ENCODE measurements at places on chromosomes 3 and 15.

DNA sequence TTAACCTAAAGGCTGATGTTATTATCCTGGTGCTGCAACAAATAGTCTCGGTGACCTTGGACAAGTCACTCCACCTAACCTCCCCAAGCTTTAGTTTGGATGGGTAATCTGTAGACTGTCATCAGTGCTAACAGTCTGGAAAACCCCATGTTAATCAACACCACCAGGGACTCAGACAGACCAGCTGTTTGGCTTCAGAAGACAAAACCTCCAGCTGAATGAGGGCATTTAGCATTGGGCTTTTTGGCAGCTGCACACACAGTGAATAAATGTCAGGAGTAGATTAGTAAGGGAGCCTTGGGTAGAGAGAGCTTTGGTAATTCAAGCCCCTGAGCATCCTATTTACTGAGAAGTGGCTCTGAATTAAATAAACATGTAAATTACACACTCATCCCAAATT is 24.9 kb upstream of the C3orf80 start:
- no peak for DNase-seq

- DNase-seq, result peak; percentile 72
These were observed 10.8 kb downstream of the ZNF774 start for GRCh38 chr15:90362936-90363212.

GRCh38 chr3:45583021-45583851 is 11.3 kb upstream of the LIMD1 start:
- no peak for DNase-seq

DNA sequence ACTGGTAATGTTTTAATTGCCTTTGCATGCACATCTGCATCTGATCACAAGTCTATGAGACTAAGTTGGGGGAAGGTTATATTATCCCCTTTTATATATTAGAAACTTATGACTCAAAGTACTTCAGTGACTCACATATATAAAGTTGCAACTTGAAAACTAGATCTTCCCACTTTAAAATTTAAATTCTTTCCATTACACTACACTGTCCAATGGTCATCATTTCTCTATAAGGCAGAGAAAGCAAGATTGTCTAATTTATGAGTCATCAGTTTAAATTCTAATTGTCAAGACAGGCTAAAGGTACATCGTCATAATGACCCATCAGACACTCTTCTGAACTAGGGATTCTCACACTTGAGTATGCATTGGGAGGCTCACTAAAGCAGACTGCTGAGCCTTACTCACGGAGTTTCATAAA is 37.9 kb downstream of the CPA3 start:
- peak; percentile 78 for DNase-seq

DNA sequence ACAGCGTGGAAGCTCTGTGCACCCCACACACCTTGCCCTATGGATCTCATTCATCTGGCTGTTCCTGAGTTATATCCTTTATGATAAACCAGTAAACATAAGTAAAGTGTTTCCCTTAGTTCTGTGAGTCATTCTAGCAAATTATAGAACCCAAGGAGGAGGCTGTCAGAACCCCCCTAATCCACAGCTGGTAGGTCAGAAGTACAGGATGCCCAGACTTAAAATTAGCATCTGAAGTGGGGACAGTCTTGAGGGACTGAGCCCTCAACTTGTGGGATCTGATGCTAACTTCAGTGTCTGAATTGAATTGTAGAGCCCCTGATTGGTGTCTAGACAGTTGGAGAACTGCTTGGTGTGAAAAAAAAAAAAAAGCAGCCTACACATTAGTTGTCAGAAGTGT is 75.1 kb downstream of the B3GNT5 start:
- no peak for DNase-seq

GRCh38 chr15:72825829-72826228 is 42.3 kb upstream of the ADPGK start:
- no peak for DNase-seq

DNA sequence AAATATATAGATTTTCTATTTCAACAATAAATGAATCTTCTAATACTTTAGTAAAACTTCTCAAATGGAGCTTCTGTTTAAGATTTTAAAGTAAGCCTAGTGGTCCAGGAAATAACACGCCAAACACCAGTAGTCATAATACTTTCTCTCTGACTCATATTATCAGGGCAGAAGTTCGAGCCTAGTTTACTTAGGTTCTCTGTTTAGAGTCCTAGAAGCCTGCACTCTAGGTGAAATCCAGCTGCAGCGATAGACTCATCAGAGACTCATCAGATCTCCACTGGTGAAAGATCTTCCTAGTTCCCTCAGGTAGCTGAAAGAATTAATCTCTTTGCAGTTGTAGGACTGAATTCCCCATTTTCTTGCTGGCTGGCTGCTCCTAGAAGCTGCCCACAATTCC is 552.5 kb upstream of the ROBO2 start:
- no peak for DNase-seq

DNA sequence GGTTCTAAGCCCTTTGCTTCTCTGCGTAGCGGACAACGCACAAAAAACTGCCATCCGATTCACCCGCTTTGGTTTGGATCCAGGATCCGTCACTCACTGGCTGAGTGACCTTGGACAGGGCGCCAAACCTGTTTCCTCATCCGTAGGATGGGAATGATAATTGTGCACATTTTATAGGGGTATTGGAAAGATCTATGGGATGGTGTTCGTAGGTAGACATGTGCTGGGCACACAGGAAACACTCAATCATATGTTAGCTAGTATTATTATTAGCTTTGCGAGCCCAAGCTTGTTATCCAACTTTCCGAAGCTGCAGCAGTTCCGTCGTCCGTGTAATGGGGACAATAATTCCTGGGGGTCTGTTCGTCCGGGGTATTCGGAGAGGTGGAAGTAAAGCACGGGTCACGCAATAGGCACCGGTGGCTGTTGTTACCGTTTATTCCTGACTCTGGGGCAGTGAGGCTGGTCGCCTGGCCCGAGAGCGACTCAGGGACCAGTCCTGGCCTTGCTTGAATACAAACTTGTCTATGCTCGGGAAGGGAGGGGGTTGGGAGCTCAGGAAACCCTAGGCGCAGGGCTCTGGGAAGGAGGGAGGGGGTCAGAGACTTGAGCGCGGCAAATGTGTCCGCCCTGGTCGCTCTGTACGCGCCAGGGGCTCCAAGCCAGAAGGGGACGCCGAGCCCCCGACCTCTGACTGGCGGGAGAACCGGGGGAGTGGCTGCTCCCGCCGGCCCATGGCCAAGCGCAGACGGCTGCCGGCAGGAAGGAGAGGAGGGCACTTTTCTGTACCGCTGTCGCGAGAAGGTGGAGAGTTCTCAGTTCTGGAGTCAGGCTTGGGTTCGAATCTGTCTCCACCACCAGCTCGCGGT is 1.3 kb downstream of the SPSB4 start:
- no peak for DNase-seq

GRCh38 chr15:74213858-74214284 is 11.3 kb upstream of the STRA6 start:
- no peak for DNase-seq

GRCh38 chr3:197363553-197364409 is 65.4 kb upstream of the DLG1 start:
- no peak for DNase-seq

GRCh38 chr15:42057799-42058646 is 36.3 kb downstream of the PLA2G4D start:
- no peak for DNase-seq

DNA sequence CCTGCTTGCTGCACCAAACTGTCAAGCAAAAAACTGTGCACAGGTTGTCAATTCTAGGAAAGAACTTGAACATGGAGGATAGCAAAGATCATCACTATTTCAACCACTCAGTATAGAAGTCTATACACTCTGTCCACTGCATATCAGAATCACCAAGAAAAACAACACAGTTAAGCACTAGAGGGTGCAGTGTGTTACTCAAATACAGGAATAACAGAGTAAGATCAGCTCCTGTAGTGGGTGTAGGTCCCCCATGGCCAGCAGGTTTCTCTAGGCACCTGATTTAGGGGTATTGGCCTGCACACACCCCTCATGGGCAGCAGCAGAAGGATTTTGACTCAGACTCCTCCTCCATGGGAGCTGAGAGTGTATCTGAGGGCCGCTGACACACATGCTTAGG is 464.1 kb downstream of the EPHA6 start:
- DNase-seq, result no peak

DNA sequence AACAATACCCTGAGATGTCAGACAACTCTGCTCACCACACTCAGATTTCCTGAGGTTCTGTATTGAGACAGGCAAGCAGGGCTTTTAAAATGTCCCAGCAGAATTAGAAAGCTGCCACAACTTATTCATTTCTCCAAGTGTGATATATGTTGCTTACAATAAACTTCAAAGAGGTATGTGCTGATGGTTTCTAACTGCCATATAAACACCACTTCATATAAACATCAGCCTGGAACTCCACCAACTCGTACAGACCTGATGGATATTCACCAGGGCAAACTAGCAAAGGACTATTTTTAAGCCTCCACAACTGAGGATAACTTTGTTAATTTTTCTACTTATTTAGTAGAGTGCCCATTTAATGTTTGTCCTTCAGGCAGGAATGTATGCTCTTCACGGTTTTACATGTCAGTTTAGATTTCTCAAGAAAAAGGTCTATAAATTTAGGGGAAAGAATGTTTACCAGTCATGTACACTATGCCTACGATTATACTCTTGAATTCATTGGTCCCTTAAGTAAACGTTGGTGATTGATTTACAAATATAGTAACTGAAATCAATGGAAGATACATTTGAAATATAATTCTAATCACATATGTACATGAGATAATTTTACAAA is 109.6 kb upstream of the ABI3BP start:
- DNase-seq, result no peak

DNA sequence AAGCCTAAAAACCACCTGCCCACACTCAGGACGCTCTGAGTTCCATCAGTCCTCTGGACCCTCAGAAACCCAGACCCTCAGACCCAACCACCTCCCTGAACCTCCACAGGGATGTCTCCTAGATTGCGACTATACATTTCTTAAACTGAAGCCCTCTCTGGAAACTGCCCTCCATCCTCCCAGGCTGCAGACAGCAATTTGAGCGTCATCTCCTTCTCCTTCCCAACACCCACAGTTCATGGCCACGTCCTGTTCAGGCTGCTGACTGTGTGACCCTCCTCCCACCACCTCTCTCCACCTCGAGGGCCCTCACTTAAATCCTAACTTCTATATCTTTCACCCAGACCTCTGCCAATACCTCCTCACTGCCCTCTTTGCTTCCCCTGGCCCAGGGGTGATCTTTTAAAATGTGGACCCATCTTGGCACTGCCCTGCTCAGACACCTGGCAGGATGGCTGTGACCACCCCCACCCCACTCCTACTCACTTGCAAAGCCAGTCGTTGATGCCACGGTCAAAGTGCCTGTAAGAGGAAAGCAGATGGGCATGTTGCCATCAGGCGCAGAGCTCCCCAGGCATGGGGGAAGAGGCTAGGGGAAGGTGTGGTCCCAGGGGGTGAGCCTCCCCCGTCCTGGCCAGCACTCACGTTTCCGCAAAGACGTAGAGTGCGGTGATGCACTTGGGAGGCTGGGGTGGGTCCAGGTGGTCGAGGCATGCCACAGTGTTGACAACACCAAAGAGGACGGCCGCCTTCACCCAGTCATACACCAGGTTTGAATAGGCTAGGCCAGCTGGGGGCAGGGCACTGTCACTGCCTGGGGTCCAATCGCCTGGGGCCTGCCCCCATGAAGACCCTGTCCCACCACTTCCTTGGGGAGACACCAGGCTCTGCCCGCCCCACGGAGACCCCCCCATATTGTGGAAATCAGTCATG is 6.0 kb downstream of the HHATL start:
- DNase-seq, result no peak

DNA sequence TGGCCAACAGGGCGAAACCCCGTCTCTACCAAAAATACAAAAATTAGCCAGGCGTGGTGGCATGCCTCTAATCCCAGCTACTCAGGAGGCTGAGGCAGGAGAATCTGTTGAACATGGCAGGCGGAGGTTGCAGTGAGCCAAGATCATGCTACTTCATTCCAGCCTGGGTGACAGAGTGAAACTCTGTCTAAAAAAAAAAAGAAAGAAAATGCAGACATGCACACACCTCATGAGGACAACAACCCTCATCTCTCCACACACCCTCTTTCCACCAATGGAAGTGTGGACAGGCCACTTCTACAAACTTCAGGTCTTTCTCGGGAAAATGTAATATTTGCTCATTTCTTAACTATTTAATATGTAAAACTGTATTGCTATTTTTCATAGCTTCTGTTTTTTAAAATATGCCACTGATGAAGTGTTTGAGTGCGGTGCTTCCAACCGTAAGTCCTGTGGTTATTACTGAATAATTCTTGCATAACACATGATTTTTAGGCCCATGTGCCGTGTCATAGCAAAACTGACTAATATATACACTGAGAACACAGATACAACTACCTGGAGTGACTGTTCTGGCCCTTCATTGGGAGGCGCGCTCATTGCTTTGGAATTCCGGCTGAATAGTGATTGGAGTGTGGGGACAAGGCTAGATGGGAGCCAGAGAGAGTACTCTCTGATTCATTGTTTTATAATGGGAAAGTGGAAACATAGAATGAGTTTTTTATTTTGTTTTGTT is 23.1 kb downstream of the LRRC31 start:
- DNase-seq, result peak; percentile 51

DNA sequence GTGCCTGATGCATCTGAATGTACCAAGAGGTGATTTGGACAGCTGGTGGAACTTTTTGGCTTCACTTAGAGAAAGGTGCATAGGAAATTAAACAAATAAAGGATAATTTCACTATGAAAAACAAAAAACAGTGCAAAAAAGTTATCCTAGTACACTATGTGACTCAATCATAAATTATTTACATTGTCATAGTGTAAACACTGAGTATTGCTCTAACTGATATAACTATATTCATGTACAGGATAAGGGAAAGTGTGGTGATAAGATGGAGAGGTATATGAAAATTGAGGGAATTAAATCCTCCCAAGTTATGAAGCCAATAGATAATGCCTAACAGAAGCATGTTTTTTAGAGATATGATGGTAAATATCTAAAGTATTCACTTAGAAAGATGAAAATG is 50.2 kb upstream of the CPNE4 start:
- no peak for DNase-seq

- no peak for DNase-seq
These were observed 7.7 kb downstream of the CLEC3B start for GRCh38 chr3:45033791-45034190.

DNA sequence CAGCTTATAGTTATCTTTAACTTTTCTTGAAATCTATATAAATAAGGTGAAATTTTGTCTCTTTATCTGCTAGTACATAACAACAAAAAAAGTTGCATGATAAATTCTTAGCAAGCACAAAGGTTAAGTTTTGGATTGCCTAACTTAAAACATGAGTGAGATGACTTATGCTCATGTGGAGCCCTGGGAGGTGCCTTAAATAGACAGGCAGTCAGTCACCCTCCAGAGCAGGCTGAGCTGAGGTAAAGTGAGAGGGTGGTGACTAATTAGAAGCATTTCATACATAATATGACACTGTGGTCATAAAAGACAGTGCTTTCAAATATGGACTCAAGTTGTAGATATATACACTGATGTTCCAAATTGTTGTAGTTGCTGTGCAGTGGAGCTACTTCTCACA is 14.6 kb upstream of the MME start:
- DNase-seq, result peak; percentile 68

GRCh38 chr3:125310623-125311081 is 64.5 kb downstream of the ZNF148 start:
- DNase-seq, result no peak

- DNase-seq, result no peak
These were observed 333.2 kb upstream of the UMPS start for GRCh38 chr3:124397088-124397487.

GRCh38 chr3:59545374-59545773 is 495.5 kb upstream of the CFAP20DC start:
- no peak for DNase-seq

- no peak for DNase-seq
These were observed 48.8 kb upstream of the PIK3R4 start for GRCh38 chr3:130795396-130795795.

Measured in fibroblast of skin of left quadriceps (primary cell).